Sigmoid colon (tissue), 7 donors: ENCODE measurements at places on chromosomes 11 and 22. TPM values are rescaled to one million over a fixed set of nuclear protein-coding genes. Genes with fewer than 3 reads are reported as not detected.
A peak's percentile ranks its signal among the peaks of the same experiment; 100 is the strongest.

Gene OR10G4
- not detected for total RNA-seq

Gene ARHGEF12
- total RNA-seq, result 86.0 TPM

- no peaks in the 10 kb centered on the region for H3K36me3 ChIP-seq
- no peaks in the 10 kb centered on the region for H3K4me1 ChIP-seq
- H3K27ac ChIP-seq, result no peak overlapping the region
- DNase-seq, result peak; percentile 70
- peaks cover 49% of the 10 kb centered on the region for H3K27me3 ChIP-seq
Observed at GRCh38 chr11:1073261-1073724, 1.4 kb upstream of the MUC2 start.

GRCh38 chr11:869399-870126, 26.9 kb downstream of the TSPAN4 start:
- no peaks in the 10 kb centered on the region for H3K4me1 ChIP-seq
- H3K27ac ChIP-seq, result no peak overlapping the region
- H3K27me3 ChIP-seq, result no peaks in the 10 kb centered on the region
- H3K36me3 ChIP-seq, result no peaks in the 10 kb centered on the region

GRCh38 chr11:93116641-93117441, 81.0 kb downstream of the SLC36A4 start:
- H3K4me1 ChIP-seq, result no peaks in the 10 kb centered on the region
- no peaks in the 10 kb centered on the region for H3K36me3 ChIP-seq
- peaks cover 2% of the 10 kb centered on the region for H3K27me3 ChIP-seq
- no peak for DNase-seq

DNA sequence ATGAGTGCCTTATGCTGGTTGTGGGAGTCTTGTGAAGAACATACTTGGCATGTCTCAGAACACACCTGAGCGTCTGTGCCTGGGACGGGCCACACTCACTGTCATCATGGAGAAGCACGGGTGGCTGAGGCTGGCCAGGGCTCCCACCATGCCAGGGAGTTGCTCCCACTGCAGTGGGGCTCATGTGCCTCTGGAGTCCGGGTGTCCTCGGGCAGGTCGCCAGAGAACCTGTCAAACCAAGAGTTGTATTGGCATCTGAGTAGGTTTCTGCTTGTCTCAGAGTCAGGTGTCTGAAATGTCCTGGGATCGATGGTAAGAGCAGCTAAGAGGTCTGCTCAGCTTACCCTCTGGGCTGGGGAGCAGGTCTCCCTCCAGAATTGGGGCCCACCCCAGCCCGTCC, 92.1 kb downstream of the BCR start:
- no peak overlapping the region for H3K27ac ChIP-seq
- no peak overlapping the region for H3K4me3 ChIP-seq
- no peaks in the 10 kb centered on the region for H3K4me1 ChIP-seq
- peaks cover 85% of the 10 kb centered on the region for H3K36me3 ChIP-seq
- no peak for DNase-seq
- H3K27me3 ChIP-seq, result no peaks in the 10 kb centered on the region

GRCh38 chr11:122758974-122759373, 79.3 kb upstream of the CRTAM start:
- H3K4me1 ChIP-seq, result no peaks in the 10 kb centered on the region
- no peaks in the 10 kb centered on the region for H3K27me3 ChIP-seq
- no peak overlapping the region for H3K4me3 ChIP-seq
- no peak for DNase-seq

- DNase-seq, result no peak
- peaks cover 20% of the 10 kb centered on the region for H3K4me1 ChIP-seq
- H3K27ac ChIP-seq, result no peak within 1 kb of the TSS
- H3K27me3 ChIP-seq, result peaks cover 5% of the 10 kb centered on the region
- H3K4me3 ChIP-seq, result no peak within 1 kb of the TSS
Observed at GRCh38 chr11:67022961-67023956, at the start of gene SYT12. Gene SYT12 (plus strand): TSS chr11:67023134. CDS start chr11:67030145, 7,011 bp downstream.

DNA sequence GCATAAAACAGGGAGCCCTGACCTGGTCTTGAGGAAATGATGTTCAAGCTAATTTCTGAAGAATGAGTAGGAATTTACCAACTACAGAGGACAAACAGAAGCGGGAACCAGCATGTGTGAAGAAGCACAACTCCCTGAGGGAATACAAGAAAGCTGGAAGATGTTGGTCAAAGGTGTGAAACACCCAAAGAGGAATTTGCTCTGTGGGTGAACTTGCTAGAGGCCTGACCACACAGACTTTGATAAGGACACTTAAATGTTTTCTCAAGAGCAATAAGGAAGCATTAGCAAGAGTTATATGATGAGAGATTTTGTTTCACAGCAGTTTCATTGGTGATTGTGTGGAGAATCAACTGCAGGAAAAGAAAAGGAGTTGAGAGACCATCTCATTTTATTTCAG, 17.6 kb downstream of the SLC5A12 start:
- H3K27ac ChIP-seq, result no peak overlapping the region
- no peak overlapping the region for H3K4me3 ChIP-seq
- peaks cover 5% of the 10 kb centered on the region for H3K4me1 ChIP-seq
- H3K27me3 ChIP-seq, result no peaks in the 10 kb centered on the region

DNA sequence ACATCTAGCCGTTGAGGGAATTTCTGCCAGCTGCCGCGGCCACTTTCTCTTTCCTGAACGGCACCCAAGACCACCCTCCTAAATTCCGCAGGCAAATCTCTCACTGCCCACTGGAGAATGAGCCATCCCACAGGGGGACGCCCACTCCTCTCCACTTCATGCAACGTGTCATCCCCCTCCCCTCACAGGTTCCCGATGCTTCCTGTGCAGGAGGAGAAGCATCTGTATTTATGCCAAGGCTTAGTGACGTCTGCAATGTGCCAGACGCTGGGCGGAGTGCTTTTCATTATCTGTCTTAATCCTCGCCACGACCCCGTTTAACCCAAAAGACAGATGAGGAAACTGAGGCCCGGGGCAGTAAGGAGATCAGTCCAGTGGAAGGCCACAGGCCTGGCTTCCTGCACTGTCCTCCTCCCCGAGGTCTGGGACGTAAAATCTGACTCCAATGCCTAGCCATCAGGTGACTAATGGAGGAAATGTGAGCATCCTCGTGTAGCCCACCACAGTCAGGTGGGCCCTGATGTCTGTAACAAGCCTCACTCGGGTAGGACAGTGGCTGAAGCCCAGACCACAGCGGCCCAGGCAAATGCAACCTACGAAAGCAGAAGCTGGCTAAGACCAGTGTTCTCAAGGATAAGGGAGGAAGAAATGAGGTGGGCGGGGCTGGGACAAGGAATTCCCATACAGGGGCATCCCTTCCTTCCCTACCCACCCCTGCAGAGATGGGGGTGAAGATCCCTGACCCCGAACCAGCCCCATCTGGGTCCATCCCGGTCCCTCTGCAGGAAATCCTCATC, 23.1 kb downstream of the MN1 start:
- H3K4me1 ChIP-seq, result peaks cover 20% of the 10 kb centered on the region
- peak overlapping the region; percentile 93 for H3K27ac ChIP-seq
- H3K4me3 ChIP-seq, result no peak overlapping the region
- no peaks in the 10 kb centered on the region for H3K36me3 ChIP-seq
- no peak for DNase-seq

DNA sequence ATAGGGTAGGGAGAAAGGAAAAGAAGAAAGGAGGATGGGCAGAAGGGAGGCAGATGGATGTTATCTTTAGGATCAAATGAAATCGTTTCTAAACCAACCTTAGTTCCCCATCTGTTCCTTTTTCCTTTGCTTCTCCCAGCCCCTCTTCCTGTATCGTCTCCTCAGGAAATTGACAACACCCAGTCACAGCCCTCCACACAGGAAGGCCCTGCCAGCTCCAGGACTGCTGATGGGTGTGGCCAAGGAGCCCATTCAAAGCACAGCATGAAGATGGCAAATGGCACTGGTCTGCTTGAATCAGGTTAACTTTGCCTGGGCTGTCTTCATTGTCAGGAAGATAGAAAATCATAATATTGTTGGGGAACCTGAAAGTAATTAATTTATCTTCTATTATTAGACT, 164.8 kb downstream of the C11orf87 start:
- H3K4me1 ChIP-seq, result no peaks in the 10 kb centered on the region
- no peaks in the 10 kb centered on the region for H3K27me3 ChIP-seq
- H3K4me3 ChIP-seq, result no peak overlapping the region
- H3K27ac ChIP-seq, result no peak overlapping the region
- no peak for DNase-seq

GRCh38 chr11:39367534-39367933, 2091.9 kb downstream of the LRRC4C start:
- H3K4me3 ChIP-seq, result no peak overlapping the region
- DNase-seq, result no peak
- no peaks in the 10 kb centered on the region for H3K27me3 ChIP-seq
- H3K4me1 ChIP-seq, result no peaks in the 10 kb centered on the region
- H3K27ac ChIP-seq, result no peak overlapping the region
